NCI-H2081 (cell line): ENCODE measurements at places on chromosomes 7 and 10.

- no peak for DNase-seq
Measured at GRCh38 chr10:88165849-88166271, 302.4 kb downstream of the PTEN start.

DNA sequence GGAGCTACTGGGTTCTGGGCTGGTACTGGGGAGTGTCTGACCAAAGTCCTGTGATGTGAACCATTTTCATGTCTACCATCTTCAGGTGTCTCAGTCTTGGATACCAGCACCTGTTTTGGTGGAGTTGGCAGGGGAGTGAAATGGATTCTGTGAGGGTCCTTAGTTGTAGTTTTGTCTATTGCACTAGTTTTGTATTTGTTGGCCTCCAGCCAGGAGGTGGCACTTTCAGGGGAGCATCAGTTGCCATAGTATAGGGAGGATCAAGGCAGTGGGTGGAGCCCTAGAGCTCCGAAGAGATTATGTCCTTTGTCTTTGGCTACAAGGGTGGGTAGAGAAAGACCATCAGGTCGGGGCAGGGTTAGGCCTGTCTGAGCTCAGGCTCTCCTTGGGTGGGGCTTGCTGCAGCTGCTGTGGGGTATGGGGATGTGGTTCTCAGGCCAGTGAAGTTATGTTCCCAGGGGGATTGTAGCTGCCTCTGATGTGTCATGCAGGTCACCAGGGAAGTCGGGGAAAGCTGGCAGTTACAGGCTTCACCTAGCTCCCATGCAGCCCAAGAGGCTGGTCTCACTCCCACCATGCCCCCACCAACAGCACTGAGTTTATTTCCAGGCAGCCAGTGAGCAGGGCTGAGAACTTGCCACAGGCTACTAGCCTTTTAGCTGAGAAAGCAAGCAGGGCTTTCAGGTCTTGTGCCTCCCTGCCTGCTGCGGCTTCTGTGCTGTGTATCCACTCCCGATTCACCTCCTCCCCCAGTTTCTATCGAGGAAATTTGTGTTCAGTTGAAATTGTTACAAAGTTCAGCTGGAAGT is 153.1 kb downstream of the ZNF365 start:
- no peak for DNase-seq

GRCh38 chr10:43874984-43875383 is 226.3 kb upstream of the ZNF32 start:
- DNase-seq = no peak

- no peak for DNase-seq
Measured at GRCh38 chr7:44104860-44105771, 971 bp downstream of the AEBP1 start.

DNA sequence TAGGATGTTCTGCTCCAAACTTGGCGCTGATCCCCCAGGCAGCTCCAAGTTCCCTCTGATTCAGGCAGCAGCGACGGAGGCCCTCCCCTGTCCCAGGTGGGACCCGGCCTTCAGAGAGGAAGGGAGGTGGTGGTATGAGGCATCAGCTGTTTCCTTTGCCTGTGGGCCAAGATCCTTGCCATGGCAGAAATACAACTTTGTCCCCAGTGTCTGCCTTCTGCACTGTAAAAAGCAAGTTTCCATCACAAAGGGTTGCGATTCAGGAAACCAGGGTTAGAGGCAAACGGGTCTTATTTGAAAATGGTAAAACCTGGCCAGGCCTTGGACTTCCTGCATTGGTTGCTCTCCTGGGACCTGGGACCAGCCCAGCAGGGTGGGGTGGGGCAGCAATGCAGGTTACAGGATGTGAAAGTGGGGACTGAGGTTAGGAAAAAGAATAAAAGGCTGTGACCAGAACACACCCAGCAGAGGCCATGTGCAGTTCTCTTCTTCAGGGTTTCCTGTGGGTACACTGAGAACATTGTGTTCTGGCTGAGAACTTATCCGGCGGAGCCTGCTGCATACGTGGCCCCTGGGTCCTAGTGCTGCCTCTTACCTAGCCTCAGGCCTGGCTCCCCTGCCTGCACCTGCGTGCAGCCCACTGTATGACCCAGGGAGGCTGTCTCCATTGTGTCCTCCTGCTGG is 25.1 kb upstream of the DDIT4 start:
- DNase-seq = no peak

DNA sequence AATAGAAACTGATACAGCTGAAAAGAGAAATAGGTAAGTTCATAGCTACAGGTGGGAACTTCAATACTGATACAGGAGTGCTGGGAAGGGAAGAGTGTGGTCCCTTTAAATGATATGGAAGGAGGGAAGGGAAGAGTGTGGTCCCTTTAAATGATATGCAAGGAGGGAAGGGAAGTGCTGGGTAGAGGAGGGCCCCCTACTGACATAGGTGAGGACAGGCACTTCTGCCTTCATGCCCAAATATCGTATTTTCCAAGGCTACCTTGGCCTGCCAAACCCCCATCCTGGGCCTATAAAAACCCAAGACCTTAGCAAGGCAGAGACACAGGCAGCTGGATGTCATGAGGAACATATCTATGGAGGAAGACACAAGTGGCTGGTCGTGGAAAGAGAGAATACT is 92.3 kb downstream of the MAGI2 start:
- no peak for DNase-seq

DNA sequence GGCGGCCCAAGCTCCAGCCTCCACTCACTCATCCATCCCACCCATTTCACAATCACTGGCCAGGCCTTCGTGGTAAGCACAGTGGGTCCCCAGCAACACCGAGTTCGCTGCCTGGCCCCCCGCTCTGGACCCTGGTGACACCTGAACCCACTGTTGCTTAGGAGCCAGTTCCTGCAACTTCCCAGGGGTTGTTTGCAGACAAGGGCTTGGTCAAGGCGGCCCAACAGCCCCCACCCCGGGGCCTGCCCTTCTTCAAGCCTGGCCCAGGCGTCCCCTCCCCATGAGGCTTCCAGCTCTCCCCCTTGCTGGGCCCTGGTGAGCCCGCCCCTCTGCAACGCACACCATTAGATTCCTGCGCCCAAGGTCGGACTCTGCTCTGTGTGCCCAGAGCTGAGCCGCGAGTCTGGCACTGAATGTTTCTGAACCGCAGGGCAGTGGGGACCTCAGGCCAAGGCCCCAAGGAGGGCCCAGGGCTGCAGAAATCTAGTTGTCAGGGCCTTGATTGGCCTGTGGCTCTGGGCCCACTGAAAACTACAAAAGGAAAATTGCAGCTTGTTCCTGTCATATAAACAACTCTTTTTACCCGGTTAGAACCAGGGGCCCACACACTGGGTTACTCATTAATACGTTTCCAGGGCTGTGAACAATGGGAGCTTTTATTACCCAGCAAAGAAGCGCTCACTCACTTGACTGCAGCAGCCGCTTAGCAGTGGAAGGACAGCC is 2.1 kb upstream of the COX19 start:
- DNase-seq = peak; percentile 66

- DNase-seq = no peak
Measured at GRCh38 chr10:44320756-44321155, 64.1 kb downstream of the CXCL12 start.

- no peak for DNase-seq
Measured at GRCh38 chr10:132360766-132361447, 28.9 kb downstream of the LRRC27 start.

DNA sequence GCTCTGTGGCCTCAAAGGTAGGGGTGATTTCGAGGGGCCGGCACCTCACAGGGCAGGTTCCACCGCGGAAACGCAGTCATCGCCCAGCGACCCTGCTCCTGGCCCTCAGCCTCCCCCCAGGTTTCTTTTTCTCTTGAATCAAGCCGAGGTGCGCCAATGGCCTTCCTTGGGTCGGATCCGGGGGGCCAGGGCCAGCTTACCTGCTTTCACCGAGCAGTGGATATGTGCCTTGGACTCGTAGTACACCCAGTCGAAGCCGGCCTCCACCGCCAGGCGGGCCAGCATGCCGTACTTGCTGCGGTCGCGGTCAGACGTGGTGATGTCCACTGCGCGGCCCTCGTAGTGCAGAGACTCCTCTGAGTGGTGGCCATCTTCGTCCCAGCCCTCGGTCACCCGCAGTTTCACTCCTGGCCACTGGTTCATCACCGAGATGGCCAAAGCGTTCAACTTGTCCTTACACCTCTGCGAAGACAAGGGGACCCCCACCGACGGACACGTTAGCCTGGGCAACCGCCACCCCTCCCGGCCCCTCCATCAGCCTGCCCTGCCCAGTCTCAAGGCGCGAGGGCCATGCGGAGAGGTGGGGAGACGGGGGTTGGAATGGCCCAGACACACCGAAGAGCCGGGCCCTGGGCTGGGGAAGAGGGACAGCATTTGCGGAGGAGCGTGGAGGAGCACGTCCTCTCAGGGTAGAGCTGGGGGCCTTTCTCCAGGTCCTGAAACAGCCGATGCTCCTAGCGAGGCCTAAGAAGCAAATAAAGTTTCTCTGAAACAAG is 6.0 kb downstream of the SHH start:
- DNase-seq = no peak

DNA sequence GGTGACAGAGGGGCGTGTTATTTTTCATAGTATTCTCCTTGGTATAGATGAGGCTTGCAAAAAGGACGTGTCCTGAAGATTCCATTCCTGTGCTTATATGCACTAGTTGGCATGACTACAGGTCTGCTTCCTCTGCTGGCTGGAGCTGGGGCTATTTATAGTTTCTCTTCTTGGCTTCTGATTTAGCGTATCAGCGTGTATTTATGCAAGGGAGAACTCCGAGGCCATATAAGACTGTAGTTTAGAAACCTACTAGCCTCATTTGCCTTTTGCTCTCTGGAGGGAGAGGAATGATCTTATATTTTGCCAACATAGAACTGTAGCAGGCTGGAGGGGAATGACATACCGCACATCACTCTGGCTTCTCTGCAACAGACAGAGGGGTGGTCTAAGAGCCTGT is 39.7 kb downstream of the CACNB2 start:
- no peak for DNase-seq
